ENCODE measurements at places on chromosomes 1 and 21.

DNA sequence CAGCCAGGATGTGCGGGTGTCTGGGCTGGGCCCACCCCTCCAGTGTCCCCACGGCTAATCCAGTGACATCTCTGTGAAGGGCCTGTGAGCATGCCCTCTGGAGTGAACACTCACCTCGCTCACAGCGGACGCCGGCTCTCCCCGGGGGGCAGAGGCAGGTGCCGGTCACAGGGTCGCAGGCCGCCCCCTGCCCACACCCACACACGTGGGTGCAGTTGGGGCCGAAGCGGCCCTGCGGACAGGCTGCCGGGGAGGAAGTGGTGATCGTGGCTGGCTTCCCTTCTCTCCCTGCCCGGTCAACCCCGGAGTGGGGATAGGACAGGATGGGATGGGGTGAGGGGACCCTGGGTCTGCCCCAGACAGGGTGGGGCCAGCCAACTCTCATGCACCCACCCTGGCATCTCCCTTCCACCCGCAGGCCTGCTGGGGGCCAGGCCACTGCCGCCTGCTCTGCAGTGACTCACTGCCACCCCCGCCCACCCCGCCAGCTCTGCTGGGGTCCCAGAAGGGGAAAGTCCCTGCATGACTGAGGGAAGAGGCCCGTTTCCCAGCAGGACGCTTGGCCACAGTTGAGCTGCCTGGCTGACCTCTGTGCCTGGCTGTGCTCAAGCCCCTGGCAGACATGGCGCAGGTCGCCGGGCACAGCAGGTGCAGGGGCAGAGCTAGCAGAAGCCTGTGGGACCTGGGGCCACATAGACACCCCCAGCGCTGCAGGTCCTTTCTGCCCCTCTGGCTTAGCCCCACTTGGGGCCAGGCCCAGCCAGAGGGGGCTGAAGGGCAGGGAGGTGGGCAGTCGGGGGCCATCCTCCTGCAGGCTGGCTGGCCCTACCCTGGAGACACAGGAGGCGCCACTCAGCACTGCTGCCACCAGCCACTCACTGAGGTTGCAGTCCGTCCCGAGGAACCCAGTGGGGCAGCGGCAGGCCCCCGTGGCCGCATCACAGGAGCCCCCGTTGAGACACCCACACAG, 41.6 kb downstream of the ARHGEF16 start:
- no peak for DNase-seq

DNA sequence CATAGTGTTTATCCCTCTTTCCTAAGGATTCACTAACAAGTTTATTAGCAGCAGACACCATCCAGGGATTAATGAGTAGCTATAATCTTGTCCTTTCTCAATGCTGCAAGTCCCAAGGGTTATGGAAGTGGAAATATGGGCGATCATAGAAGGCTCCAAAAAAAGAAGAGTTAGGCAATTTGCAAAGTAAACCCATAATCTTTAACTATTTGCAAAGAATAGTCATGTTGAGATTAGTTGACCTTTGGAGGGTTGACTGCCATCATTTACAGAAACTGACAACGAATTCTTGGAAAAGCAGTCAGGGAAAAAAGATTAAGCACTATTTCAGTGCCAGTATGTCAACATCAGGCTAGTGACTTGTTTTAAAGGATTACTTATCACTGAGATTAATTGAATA, 169.9 kb downstream of the KCNT2 start:
- DNase-seq = no peak

DNA sequence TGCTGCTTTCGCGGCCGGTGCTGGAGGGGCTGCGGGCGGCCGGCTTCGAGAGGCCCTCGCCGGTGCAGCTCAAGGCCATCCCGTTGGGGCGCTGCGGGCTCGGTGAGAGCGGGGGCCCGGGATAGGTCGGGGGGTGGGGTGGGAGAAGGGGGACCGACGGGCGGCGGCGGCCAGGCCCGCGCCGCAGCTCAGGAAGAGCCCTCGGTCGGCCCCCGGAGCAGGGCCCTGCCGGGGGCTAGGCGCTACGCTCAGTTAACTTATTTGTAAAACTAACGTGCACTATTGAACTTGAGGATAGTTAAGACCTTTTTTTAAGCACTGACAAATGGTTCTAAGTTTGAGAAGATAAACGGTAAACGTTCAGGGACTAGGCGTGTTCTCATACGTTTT, 418 bp downstream of the DDX20 start:
- no peak for DNase-seq

- no peak for DNase-seq
Measured at GRCh38 chr1:227780101-227781044, 35.1 kb upstream of the PRSS38 start.

GRCh38 chr1:172482044-172482443, 38.2 kb upstream of the PIGC start:
- no peak for DNase-seq

- peak; percentile 99 for DNase-seq
Measured at GRCh38 chr1:113811888-113812660, at the start of gene RSBN1. Gene RSBN1 (minus strand): TSS chr1:113812476. CDS start chr1:113812412, 64 bp downstream.

DNA sequence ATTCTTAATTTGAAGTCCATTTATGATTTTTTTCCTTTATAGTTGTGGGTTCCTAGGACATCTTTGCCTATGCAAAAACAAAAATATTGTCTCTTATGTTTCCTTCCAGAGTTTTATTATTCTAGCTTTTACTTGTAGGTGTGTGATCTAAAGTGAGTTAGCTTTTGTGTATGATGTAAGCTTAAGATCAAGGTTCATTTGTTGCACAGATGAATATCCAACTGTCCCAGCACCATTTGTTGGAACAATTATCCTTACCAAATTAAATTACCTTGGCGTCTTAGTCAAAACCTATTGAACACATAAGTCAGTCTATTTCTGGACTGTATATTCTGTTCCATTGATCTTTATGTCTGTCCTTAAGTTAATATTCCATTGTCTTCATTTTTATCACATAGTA, 337.6 kb downstream of the ZP4 start:
- no peak for DNase-seq

- DNase-seq = no peak
Measured at GRCh38 chr1:177219554-177220458, 49.0 kb downstream of the BRINP2 start.

GRCh38 chr1:35707601-35708440, 10.9 kb downstream of the C1orf216 start:
- DNase-seq = peak; percentile 88

- DNase-seq = no peak
Measured at GRCh38 chr1:117818456-117818855, 111.0 kb downstream of the GDAP2 start.

- no peak for DNase-seq
Measured at GRCh38 chr1:60345621-60346020, 272.1 kb upstream of the C1orf87 start.

- no peak for DNase-seq
Measured at GRCh38 chr1:64179588-64179987, 23.8 kb upstream of the UBE2U start.

GRCh38 chr1:96596226-96596922, 125.2 kb upstream of the PTBP2 start:
- DNase-seq = peak; percentile 44

GRCh38 chr1:213154056-213154685, 103.1 kb downstream of the RPS6KC1 start:
- DNase-seq = no peak

DNA sequence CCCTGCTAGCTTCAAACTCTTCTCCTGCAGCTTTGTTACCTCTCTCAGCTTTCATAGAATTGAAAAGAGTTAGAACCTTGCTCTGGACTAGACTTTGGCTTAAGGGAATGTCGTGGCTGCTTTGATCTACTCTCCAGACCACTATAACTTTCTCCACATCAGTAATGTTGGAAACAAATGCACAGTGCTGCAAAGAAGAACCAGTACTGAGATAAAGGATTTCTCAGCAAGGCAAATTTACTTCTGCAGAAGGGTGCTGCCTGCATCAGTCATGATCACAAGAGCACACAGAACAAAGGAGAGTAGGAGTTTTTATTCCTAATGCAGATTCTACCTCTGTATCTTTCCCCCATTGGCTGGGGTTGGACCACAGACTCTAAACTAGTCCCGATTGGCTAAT, 621.6 kb upstream of the CHRM3 start:
- DNase-seq = no peak

DNA sequence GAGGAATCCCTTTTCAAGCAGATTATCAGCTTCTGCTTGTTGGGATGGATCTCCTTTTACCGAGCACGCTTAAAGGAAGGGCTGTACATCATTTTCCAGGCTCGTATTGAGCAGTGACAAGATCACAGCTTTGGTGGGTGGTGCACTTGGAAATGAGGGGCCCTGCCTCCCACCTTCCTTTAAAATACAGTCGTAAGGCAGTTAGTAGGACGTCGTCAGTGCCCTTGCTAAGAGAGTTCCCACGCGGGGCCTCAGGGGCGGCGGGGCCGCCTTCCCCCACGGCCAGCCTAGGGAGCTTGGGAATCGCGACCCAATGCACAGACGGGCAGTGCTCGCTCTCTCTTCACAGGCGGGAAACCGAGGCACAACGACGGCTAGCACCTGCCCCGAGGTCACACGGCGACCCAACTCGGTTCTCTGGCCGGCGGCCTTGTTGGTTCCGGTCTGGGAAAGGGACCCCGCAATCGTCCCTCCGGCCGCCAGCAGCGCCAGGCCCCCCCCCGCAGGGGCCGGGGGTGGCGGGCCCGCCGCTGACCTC, 58.6 kb downstream of the H3-3A start:
- no peak for DNase-seq

GRCh38 chr1:246152986-246153431, 354.1 kb downstream of the SMYD3 start:
- no peak for DNase-seq

GRCh38 chr1:155834296-155834926, 22.6 kb downstream of the GON4L start:
- no peak for DNase-seq

DNA sequence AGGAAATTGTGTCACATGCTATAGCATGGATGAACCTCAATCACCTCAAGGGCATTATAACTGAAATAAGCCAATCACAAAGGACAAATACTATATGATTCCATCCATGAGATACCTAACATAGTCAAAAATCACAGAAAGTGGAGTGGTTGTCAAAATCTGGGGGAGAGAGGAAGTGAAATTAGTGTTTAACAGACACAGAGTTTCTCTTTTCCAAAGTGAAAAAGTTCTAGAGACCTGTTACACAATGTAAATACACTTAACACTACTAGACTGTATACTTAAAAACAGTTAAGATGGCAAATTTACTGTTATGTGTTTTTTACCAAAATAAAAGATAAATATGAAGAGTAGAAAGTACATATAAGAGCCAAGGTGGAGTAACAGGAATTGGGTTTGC, 31.8 kb downstream of the ZNF644 start:
- DNase-seq = no peak

- no peak for DNase-seq
Measured at GRCh38 chr1:12067900-12068821, 5.1 kb downstream of the TNFRSF8 start.

GRCh38 chr1:170460414-170461155, 71.4 kb upstream of the GORAB start:
- DNase-seq = no peak

GRCh38 chr1:230641346-230641745, 935 bp upstream of the COG2 start:
- DNase-seq = no peak

DNA sequence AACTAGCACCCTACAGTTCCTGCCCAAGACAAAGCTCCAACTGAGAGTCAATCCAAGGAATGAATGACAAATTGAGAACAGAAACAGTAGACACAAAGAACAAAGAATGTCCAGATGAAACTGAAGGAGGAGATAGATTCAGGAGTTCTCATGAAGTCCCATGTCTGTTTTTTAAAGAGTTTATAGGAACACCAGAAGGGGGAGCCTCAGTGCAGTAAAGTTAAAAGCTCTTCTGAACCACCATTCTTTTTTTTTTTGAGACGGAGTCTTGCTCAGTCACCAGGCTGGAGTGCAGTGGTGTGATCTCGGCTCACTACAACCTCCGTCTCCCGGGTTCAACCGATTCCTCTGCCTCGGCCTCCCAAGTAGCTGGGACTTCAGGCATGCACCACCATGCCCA, 323.6 kb downstream of the MRPL39 start:
- DNase-seq = no peak

GRCh38 chr1:177941976-177942375, 27.9 kb downstream of the SEC16B start:
- DNase-seq = no peak

DNA sequence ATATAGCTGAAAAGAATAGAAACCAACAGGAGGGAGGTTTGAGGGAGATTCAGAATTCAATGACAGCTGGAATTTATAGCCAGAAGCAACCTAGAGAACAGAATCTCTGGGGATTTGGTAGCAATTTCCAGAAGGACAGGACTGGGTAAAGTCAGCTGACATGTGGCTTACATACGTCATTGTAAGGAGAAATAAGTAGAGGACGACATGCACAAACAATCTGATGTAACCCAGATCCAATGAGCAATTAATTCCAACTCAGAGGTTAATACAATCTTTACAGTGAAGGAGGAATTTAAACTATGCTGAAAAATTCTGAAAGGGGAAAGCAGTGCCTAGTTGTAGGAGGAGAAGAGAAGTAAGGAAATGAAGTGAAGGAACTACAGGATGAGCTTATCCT, 383.9 kb downstream of the PTBP2 start:
- no peak for DNase-seq

GRCh38 chr1:158248118-158248517, 6.1 kb upstream of the CD1A start:
- no peak for DNase-seq

DNA sequence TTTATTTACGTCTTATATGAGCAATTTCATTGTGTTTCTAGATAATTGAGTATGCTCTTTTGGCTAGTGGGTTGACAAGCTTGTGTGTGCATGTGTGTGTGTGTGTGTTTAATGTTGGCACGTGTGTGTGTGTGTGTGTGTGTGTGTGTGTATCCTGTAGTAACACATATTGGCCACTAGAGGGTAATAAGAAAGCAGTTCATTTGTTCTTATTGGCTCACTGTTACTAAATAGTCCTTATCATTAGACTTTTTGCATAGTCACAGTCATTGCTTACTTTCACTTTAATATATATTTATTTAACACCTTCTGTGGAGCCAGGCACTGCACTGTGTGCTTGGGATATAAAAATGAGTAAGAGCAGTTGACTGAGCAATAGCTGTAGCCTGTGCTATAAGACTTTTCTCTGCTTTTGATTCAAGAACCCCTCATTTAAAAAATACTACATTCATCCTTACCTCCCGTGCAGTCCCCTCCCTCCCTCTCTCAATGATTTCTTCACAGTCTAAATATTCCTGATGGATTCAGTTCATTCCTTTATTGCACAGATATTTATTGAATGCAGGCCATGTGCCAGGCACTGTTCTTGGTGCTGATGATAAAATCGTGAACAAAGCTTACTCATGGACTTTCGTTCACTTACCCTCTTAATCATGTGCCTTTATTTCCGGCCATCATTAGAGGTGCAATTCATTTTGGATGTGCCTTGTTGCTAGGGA, 96.7 kb downstream of the DYRK1A start:
- DNase-seq = no peak

All from glutamatergic neuron (in vitro differentiated cells).